ENCODE measurements at places on chromosomes 12 and 14.
A peak's percentile ranks its signal among the peaks of the same experiment; 100 is the strongest.

DNA sequence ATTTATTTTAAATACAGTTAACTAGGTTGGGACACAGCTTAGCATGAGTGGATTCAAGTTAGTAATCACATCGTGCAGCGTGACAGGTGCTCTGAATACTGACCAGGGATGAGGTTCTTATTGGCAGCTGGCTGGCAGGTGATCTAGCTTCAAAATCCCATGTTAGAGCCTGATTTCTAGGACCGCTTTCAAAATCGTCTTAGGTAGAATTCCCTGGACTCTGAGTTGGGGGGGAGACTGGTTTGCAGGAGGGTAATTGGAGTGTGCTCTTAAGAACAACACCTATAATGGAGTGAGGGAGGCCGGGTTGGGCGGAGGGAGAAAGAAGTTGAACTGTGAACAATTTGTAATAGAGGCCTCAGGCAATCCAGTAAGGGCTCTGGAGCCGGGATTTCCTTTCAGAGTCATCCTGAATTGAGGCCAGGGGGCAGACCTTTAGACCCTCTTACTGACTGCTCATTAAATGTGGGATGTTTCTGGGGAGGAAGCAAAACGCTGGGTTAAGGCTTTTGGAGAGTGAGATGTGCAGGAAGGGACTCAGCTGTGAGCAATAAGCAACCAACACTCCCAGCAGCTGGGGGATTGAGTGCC lies 874 bp upstream of the YARS2 start:
- DNase-seq: no peak

GRCh38 chr12:121224591-121224990 lies 14.7 kb downstream of the P2RX4 start:
- DNase-seq: no peak

- no peak for DNase-seq
These were observed 140.9 kb downstream of the NTS start for GRCh38 chr12:86015026-86015425.

DNA sequence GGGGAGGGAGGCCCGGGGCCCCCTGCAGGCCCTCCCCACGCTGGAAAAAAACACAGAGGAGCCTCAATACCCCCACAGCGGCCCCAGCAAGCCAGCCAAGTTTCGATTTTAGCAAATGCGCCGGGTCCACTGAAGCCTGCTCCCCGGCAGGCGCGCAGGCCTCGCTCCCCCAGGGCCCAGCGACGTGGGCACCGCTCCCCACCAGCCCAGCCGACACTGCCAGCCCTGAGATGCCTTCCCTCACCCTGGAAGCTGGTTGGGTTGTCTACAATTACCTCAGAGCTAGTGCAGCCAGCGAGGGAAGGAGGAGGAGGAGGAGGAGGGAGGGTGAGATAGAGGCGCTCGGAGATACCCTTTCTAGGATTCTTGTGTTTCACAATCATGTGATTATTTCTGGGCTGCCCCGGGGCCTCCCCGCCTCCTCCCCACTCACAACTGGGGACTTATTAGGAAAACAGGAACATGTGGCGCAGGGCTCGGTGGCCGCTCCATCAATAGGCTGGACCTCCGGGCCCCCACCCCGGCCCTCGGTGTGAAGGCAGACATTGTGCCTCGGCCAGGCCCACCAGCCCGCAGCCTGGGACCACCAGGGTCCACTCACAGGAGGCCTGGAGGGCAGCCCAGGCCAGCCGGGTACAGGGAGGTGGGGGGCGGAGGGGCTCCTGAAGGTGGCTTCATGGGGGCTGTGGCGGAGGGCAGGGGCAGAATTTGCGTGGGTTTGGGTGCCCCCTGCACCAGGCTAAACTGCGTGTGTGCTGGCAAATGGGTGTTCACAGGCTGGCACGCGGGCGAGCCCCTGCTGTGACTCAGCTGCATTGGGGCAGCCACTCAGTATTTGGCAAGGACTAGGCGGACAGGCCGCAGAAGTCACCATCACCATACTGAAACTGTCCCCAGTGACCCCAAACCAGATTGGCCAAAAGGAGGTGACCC lies 109.9 kb downstream of the NCOR2 start:
- no peak for DNase-seq

- no peak for DNase-seq
These were observed 75.4 kb downstream of the GRIP1 start for GRCh38 chr12:66603461-66603860.

- no peak for DNase-seq
These were observed 154.3 kb downstream of the CEP83 start for GRCh38 chr12:94305130-94305957.

DNA sequence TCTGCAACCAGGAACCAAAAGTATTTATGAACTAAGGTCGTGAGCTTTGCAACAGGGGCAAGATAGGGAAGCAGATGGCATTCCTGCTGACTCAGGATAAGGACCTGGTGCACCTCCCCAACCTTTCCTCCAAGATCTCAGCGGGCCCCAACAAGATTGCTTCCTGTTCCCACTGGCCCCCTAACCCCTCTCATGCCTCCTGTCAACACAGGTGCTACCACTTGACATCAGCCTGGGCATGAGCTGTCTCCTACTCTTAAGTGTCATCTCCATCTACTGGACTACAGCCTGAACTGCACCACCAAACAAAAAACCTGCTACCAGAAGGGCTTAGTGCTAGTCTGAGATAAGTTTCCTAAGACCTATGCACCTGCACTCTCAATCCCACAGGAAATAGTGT lies 32.7 kb downstream of the MED6 start:
- DNase-seq: peak; percentile 6

GRCh38 chr12:30753233-30753632 lies 1.5 kb downstream of the CAPRIN2 start:
- DNase-seq: peak; percentile 60

DNA sequence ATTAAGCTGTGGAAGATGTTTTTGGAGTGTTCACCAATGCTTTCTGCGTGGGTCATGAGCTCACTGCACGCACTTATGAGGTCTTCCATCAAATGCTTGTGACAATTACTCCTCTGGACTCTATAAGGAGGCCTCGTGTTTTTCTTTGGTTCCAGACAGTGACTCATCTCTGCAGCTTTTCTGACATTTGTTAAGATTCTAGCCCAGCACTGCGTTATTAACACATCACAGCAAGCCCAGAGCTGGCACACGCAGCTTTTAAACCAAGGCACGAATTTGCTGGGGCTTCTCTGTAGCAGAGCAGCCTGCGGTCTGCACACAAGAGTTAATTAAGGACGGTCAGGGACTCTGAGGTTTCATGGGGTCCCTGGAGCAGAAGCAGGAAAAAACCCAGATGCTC lies 16.9 kb downstream of the MEG3 start:
- no peak for DNase-seq

- DNase-seq: no peak
These were observed 62.0 kb downstream of the NDUFA12 start for GRCh38 chr12:94941440-94941862.

DNA sequence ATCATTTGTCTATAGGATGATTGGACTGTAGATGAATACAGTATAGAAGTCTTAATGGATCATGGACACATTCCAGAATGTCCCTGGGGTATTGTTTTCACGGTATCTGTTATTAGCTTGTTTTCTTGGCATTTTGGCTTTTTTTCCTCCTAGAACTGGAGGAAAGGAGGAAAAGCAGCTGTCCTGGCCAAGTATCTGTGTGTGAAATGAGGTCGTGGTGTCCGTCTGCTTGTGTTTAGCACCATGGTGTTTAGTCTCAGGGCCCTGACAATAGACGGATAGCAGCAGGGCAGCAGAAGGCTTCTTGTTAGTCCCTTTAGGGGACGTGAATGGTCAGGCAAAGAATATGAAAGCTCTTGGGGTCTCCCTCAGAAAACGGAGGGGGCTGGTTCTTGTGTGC lies 21.2 kb downstream of the FGF6 start:
- no peak for DNase-seq

DNA sequence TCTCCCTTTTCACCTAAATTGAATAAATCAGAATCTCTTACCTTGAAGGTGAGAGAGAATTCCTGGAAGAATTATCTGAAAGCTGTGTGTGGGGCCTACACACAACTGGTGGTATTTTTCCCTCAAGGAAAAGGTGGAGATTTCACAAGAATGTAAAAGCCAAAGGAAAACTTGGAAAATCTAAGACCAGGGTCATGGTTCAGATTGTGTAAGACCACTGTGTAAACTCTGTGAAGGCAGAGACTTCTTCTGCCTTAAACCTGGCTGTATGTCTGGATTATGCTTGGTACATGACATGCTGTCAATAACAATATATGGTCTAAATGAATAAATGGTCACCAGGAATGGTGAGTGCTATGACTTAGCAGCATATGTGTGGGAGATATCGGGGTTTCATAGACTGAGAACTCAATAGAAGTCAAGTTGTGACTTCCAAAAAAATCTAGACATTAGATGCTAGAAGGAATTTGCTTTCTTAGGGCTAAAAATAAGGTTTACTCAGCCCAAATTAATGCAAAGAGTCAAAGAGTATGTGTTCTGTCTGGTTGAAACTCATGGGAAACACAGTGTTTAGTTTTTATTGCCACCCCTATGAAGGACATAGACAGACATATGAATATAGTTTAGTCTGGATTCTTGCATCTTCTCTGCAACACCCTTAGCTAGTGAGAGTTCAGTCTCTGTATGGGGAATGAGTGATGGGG lies 163.7 kb downstream of the SNAPC1 start:
- no peak for DNase-seq

- DNase-seq: no peak
These were observed 48.3 kb downstream of the SEL1L start for GRCh38 chr14:81485372-81485771.

DNA sequence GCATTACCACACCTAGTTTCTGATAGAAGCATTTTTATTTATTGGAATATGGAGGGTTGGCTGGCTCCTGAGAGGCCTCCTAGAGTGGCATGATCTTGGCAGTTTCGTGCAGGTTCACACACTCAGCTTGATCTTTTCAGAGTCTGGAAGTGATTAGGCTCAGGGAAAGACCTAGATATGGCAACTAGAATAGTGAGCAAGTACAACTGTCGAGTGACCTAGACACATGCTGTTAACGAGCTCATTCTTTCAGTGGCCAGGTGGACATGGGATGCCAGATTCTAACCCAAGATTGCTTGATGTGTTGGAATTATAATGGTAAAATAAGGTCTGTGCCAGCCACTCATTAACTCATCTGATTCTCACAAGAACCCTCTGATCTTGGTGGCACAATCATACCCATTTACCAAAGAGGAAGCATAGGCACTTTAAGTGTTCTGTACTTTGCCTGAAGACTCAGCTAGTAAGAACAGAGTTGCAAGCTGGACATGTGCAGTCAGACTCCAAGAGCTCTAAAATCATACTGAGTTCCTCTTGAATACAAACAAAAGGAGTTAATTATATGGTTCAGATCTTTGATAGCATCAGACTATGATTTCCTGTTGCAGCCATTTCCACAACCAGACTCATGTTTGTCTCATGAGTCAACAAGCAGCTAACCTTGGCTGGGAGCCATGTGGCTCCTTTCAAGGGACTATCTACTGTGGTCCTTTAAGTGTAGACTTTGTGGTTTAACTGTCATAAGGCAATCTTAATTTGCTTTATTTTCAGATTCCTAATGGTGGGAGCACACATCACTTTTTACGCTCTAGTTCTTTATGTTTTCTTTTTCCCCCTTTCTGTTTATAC lies 144.2 kb downstream of the PLEKHA5 start:
- peak; percentile 79 for DNase-seq

DNA sequence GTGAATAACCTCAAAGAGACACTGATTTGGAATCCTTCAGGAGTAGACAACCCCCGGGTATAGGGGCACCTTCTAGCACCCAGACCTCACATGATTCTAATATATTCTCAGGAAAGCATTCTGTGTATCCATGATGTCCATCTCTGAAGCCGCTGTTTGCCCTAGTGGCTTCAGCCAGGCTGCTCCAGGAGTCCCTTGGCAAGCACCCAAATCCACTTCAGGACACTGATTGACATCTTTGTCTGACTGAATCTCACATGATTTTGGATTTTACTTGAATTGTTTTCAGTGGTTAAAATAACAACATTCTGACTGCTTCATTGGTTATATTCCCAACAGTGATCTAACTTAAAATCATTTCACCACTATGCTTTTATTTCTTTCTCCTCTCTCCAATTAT lies 390.5 kb upstream of the CLEC14A start:
- no peak for DNase-seq

- DNase-seq: peak; percentile 12
These were observed 14.2 kb downstream of the WIF1 start for GRCh38 chr12:65106948-65107347.

DNA sequence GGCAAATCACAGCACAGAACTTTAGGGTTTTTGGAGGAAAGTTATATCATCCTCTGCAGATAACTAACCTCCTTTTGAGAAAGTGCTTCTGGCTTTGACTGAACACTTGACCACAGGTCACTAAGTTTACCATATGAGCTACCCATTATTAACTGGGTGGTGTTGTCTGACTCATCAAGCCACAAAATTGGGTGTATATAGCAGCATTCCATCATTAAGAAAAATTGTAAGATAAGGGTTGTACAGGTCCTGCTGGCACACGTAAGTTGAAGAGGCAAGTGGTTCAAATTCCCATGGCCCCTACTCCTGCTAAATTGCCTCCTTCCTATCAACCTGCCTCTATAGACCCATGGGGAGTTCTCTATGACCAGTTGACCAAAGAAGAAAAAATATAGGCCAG lies 39.5 kb downstream of the L2HGDH start:
- DNase-seq: no peak

GRCh38 chr14:63759456-63759855 lies 31.6 kb upstream of the SGPP1 start:
- no peak for DNase-seq

- no peak for DNase-seq
These were observed 226.8 kb downstream of the NUAK1 start for GRCh38 chr12:105911966-105912365.

DNA sequence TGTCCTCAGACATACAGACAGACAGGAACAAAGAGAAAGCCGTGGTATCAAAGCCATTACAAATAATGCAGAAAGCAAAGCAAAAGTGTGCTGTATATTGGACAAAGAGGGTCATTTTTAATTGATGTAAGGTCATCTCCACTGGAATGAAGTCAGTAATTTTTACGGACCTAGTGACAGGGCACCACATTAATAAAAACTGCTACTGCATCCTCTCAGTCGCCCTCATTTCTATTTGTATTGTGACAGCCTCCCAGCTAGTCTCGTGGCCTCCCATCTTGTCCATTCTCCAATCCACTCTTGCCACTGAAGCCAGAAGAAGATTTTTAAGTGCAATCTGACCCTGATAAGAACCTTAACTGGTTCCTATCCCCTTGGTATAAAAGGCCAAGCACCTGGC lies 132.4 kb downstream of the NUAK1 start:
- DNase-seq: no peak

GRCh38 chr14:105087963-105088811 lies 23.0 kb upstream of the GPR132 start:
- DNase-seq: peak; percentile 95

DNA sequence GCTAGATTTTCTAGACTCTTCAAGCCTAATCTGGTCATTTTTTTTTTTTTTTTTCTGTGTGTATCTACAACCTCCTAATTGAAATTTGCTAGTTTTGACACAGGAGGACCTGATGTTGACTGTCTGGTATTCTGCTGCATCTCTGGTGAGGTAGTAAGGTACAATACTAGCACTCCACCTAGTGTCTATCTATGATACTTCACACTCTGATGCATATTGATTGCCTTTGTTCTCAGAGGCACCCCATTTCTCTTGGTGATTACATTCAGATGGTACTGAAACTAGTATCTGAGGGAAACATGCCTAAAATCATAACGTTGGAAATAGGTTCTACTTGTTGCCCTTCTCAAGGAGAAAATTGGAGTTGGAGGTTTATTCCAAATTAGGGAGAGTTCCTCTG lies 930.5 kb upstream of the NOVA1 start:
- peak; percentile 36 for DNase-seq

All from A549 (cell line).